ENCODE measurements at places on chromosomes 6 and 20. TPM values are rescaled to one million over a fixed set of nuclear protein-coding genes. Genes with fewer than 3 reads are reported as not detected.

DNA sequence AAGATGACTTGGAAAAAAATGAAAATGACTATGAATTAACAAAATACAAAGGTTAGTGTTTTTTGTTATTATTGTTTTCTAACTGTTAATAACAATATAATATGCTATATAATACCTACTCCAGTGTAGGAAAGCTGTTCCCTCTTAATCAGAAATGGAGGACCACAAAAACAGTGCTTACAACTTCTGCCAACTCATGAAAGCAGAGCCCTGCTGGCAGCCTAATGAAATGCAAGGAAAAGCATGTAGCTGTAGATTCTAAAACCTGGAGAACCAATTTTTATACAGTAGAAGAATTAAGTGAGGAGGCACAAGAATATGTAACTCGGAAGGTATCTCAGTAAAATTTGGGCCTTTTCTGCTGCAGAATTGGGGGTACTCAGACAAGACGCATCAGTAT, 29.4 kb downstream of the PHIP start:
- DNase-seq = peak; percentile 44

DNA sequence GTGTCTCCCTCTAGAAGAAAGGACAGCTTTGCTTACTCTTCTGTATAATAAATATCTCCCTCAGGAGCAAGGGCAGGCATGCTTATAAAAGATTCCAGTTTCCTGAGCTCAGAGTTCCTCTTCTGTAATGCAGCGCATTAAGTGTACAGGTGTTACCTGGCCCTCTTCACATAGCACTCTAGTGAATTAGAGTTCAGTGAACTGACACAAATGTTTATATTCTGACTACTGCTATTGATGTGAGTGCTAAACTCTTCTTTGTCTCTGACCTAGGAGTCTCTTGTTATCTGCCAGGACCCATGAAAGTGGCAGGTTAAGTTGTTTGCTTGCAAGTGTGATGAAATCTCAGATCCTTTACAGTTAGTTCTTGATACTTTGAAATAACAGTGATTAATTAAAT, 33.5 kb downstream of the CYB5R4 start:
- DNase-seq = no peak

DNA sequence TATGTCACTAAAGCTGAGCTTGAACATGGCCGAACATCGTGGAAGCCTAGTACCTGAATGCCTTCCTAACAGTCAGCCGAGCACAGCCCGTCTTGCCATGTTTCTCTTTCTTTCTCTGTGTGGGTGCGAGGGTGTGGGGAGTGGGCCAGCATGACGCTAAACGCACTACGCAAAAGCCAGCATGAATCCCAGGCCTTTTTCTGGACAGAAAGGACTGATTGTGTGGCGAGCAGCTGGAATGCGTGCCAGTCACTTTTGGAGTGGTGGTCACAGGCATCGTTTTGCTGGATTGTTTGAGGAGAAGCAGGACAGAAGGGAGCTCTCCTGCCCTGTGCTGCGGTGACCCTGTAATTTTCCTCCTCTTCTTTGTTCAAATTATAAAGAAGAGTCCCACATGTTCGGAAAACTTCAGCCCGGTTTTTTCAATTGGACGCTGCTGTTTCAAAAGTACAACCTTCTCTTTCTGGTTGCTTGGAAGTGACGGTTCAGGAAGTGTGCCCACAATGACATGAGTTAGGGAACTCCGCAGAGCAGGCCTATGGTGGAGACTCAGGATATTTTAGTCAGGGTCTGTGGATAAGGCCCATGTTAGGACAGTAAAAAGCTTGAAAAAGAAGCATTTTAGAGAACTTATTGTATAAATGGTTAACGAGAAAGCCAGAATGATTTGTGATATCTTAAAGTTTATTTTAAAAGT, 54.3 kb downstream of the PDE7B start:
- no peak for DNase-seq

- DNase-seq = no peak
Observed at GRCh38 chr20:32563311-32564272, 21.5 kb downstream of the NOL4L start.

- peak; percentile 23 for DNase-seq
Observed at GRCh38 chr6:10310330-10310653, 104.6 kb downstream of the TFAP2A start.

DNA sequence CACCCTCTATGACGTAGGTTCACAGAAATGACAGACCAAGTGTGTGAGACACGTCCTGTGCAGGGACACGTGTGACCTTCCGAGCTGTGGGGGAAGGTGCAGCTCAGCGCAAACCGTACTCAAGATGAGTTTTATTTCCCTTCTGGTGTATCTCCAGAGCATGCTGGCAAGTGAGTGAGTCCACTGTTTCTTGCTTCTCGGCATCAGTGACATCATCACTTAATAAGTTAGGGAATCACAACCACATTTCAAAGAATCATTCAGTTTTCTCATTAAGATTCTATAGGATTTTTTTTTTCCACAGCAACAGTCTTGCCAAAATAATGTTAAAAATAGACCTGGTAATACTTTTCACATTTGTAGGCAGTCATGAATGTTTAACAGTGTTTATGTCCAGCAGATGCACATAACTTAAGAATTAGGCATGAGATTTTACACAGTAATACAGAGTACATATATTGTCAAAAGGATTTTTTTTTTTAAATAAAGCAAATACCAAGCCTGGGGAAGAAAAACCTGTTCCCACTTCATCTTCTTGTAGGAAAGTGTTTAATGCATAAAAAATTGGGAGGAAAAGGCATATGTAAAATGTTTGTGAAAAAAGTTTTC, 417.8 kb downstream of the CDC5L start:
- DNase-seq = peak; percentile 36

DNA sequence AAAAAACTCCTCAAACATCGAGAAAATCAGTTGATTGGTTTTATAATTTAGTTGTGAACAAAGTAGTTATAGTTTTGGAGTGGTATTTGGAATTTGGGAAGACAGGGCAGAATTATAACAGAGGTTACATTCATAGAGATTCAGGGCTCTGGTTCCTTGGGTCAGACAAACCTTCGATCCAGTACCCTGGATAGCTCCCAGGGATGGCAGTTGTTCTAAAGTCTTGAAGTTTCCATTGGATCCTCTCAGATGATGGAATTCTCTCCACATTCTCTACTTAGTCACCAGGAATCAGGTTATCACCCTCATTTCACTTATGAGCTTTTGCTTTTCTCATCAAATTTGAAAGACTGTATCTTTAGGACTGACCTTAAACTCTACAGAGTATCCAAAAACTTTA, 285.1 kb downstream of the CENPW start:
- peak; percentile 43 for DNase-seq

DNA sequence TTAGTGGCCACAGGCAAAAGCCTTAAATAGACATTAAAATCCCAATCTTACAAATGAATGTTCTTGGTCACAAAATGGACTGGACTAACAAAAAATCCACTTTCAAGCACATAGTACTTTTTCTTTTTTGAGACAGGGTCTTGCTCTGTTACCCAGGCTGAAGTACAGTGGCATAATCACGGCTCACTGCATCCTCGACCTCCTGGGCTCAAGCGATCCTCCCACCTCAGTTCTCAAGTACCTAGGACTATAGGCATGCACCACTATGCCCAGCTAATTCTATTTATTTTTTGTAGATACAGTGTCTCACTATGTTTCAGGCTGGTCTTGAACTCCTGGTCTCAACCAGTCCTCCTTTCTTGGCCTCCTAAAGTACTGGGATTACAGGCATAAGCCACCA, 59.4 kb downstream of the MAP3K5 start:
- DNase-seq = no peak

GRCh38 chr6:93621442-93621841, 202.1 kb upstream of the EPHA7 start:
- DNase-seq = no peak

GRCh38 chr20:32839982-32840285, 18.8 kb upstream of the EFCAB8 start:
- DNase-seq = no peak

- no peak for DNase-seq
Observed at GRCh38 chr6:167097770-167098169, 25.1 kb upstream of the CCR6 start.

DNA sequence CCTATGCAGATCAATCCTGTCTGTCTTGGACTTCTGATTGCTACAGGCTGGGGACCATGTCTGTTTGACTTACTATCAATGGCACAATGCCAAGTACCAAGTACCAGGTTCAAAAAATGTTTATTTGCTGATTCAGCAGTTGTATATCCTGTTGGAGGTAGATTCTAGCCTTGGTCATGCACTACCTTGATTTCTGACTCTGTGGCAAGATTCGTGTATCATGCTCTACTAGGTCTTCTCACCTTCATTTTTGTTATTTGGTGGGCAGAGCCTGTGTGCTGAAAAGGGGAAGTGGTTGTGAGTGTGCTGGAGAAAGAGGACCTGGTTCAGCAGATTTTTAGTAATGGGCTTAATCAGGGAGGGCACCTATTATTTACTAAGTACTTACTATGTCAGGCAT, 192.4 kb upstream of the MYLIP start:
- DNase-seq = no peak

GRCh38 chr20:31680286-31681127, 42.2 kb downstream of the BCL2L1 start:
- no peak for DNase-seq

DNA sequence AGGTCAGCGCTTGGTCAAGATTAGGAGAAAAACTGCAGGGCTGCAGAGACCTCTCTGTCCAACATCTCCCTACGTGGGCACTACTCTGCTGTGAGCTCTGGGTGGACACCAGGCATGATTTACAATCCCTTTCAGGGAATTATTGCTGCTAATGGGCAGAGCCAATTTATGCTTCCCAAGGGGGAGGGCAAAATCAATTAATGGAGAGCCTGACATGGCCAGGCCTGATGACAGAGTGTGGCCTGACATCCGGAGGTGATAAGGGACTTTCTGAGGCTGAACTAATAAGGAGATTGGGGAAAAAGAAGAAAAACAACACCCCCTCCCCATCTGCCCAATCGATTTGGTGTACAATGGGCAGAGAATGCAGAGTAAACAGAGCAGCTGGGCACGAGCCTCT, 5.0 kb upstream of the KCNK16 start:
- DNase-seq = no peak

- DNase-seq = no peak
Observed at GRCh38 chr6:133062696-133063306, 178.4 kb upstream of the EYA4 start.

DNA sequence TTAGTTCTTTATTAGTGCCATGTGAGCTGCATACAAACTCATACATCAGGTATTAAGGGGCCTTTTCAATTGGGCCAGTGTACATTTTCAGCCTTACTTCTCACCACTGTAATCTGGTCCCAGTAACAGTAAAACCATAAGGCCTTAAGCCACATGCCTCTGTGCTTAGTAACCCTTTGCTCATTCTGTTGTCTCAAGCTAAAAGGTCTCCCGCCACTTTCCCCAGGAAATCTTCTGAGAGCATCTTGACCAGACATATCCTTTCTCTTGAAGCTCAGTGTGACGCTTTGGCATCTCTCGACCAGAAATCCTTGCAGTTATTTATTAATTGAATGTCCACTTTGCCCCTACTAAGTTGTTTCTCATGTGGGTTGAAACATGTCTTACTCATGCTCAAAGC, 68.0 kb downstream of the CYP39A1 start:
- peak; percentile 3 for DNase-seq

DNA sequence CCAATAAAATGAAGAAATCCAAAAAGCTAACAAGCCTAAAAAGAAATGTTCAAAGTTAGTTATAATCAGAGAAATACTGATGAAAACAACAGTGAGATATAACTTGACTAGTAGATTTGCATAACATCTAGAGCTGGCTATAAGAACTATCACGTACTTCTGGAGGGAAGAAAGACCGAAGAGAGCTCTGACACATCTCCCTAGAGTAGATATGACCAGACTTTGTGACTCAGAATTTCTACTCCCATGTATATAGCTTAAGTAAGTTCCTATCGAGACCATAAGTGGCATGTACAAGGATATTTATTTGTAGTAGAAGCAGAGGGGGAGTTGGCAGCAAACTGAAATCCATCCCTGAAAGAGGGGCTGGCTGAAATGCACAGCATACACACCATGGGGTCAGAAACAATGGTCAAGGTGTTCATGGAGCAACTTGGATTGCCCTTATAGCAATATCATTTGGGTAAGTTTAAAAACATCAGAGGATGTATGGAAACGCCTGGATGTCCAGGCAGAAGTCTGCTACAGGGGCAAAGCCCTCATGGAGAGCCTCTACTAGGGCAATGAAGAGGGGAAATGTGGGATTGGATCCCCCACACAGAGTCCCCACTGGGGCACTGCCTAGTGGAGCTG, 25.6 kb upstream of the IL17A start:
- no peak for DNase-seq

GRCh38 chr6:110728501-110728900, 86.8 kb downstream of the CDK19 start:
- DNase-seq = no peak

DNA sequence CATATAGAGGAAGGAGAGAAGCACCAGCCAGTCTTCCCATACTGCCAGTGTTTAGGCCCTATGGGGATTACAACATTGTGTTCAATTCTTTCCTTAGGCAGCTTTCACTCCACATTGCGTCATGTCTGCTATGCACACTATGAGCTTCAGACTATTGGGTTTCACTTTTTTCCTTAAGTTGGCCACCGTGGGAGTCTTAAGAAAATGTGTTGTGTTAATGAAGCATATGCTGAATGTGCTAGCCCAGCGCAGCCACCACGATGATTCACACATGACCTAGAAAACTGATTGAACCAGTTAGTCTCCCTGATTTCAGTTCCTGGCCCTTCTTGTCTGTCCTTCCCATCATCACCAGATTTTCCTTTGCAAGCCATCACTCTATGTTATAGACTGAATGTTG, 21.5 kb downstream of the TUBB2B start:
- DNase-seq = peak; percentile 81

DNA sequence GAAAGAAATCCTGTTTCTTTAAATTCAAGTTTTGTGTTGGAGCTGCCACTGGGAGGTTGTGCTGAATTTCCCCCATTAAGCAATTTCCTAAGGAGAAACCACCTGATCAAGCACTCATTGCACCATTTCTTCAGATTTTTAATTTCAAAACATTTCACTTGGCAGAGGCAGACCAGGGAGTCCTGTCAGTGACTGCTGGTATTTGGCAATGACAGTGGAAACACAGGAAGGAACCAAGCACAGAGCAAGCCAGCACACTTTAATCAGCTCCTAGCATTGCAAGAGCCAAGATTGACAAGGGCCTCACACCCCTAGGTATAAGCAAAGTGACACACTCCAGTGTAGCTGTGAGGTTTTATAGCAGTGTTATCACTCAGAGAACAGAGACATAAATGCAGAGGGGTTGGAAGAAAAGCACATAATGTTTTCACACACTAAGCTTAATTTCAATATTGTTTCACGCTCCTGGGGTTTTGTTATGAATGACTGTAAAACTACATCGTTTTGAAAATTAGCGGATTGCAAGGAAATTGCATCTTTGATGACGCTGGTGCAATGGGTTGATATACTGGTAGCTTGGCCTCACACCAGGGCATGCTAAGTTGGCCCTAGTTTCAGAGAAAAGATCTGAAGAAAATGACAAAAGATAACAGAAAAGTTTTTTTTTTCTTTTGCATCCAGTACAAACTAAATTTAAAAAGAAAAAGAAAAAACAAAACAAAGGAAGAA, 768.4 kb downstream of the TFAP2A start:
- peak; percentile 46 for DNase-seq

DUSP15 gene
- total RNA-seq = not detected

NRN1 gene
- 0.45 TPM for total RNA-seq

NKAIN4 gene
- 7.5 TPM for total RNA-seq

MOXD1 gene
- total RNA-seq = 53.5 TPM

LST1 gene
- not detected for total RNA-seq

PGC gene
- not detected for total RNA-seq

POM121L2 gene
- not detected for total RNA-seq

AVP gene
- not detected for total RNA-seq

PPP1R16B gene
- 0.15 TPM for total RNA-seq

PHF1 gene
- 11.1 TPM for total RNA-seq

Data from renal cortical epithelial cell (primary cell).